Left renal cortex interstitium (tissue), 4 donors: ENCODE measurements at places on chromosomes 11 and 22.
A peak's percentile ranks its signal among the peaks of the same experiment; 100 is the strongest.

DNA sequence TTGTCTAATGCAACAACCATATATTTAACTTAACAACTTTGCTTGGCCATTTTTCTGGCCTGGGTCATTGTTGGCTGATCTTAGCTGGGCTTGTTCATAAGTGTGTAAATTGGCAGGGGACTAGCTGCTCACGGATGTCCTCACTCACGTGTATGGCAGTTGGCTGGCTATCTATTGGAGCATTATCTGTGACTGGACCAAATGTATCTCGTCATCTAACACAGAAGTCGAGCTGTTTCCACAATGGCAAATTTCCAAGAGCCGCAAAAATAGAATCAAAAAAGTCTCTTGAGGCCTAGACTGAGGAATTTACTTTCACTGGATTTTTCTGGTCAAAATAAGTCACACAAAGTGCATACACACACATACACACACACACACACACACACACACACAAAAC lies 893.3 kb downstream of the FAM181B start:
- peak; percentile 49 for DNase-seq

DNA sequence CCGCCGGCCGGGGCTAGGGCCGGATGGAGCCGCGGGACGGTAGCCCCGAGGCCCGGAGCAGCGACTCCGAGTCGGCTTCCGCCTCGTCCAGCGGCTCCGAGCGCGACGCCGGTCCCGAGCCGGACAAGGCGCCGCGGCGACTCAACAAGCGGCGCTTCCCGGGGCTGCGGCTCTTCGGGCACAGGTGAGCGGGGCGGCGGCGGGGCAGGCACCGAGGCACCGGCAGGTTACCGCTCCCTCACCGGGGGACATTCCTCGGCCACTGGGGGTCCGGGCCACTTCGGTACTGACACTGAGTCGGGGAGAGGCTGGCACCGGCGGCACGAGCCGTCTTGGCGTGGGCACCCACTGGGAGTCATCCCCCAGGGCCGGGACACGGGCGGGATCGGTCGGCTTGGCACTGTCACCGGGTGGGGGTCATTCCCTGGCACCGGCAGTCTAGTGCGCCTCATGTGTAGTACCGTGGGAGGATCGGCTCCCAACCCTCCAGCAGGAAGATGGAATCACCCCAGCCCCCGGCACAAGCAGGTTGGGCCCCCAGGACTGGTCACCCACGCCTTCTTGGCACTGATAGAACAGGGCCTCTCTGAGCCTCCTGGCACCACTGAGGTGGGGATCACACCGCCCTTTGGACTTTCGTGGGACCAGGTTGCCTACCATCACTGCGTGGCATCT lies 511 bp downstream of the DGKZ start:
- DNase-seq = no peak

GRCh38 chr22:40409613-40410113 lies 39.3 kb downstream of the SGSM3 start:
- DNase-seq = no peak

DNA sequence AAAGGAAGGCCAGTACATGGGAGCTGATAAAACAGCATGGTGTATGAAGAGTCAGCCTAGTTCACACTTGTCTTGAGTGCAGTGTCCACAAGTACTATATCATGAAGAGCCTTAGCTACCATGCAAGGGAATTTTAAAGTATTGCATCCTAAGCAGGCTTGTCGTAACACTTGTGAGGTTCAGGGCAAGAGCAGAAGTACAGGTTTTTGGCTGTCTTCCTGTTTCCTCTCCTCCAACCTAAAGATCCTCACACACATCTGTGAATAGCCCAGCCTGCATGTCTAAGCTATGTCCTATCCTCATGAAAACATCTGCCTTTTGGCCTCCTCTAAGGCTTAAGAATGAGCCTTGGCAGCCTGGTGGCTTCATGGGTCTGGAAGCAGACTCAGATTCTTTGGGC lies 34.6 kb upstream of the TMEM123 start:
- DNase-seq = no peak

- no peak for DNase-seq
Measured at GRCh38 chr22:38051261-38051660, 5.9 kb upstream of the PICK1 start.
